Posterior vena cava (tissue), 2 donors: ENCODE measurements at places on chromosomes 1 and 21.
A peak's percentile ranks its signal among the peaks of the same experiment; 100 is the strongest.

- no peak for DNase-seq
Measured at GRCh38 chr1:74324684-74325448, 89.7 kb downstream of the TNNI3K start.

- peak; percentile 31 for DNase-seq
Measured at GRCh38 chr1:6534248-6534822, 20.0 kb downstream of the NOL9 start.

GRCh38 chr1:193118194-193118593 lies 3.6 kb upstream of the CDC73 start:
- DNase-seq, result no peak

DNA sequence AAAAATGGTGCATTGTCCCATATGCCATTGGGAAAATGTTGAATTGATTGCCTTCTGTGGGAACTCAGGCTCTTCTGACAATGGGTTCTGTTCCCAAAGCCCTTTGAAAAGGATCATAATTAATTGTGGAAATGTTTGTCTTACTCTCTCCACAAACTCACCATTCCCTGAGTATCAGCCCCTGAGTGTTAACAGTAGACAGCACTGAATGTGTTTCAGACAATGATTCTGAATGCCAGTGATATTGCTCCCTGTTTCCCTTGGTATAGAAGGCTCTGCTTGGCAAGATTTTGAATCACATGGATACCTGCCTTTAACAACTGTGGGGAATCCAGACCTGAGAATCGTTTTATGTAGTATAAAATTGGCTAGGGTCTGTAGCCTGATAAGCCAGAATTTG lies 1096.8 kb downstream of the ADGRL2 start:
- no peak for DNase-seq

DNA sequence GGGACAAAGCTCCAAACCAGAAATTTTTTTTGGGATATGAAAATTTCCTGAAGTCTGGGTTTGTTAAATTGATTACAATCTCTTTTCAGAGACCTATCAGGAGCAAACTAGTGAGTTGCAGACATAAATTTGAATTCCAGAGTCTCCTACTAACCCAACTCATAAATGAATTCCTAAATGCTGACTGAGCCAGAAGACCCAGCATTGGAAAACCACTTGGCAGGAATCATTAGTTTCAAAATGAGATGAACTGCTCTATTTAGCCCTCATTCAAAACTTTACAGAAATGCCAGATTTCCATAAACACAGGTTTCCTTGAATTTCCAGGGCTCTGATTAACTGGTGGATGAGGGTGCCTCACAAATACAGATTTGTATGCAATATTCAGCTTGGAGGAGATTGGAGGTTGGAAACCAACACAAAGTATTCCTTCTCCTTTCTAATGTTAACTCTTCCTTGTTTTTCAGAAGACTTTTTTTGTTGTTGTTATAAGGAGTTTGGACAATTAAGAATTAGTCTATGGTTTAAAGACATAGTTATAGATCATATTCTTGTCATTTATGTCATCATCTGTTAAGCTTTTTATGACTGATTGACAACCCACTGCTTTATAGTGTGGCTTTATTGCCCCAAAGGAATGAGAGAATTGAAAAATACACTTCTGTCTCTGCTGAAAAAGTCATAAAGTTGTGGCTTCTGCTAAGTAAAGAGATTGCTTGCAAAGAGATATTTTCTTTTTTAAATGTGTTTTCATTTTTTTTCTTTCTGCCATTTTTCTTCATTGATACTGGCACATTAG lies 222.8 kb downstream of the HLX start:
- no peak for DNase-seq
